HT1080 (cell line): ENCODE measurements at places on chromosomes 11 and 22. TPM values are rescaled to one million over a fixed set of nuclear protein-coding genes. Genes with fewer than 3 reads are reported as not detected.
A peak's percentile ranks its signal among the peaks of the same experiment; 100 is the strongest.

Gene ANGPTL5
- not detected in 2 replicates for total RNA-seq

Gene RIC3
- total RNA-seq, result not detected in 2 replicates

Gene SERPIND1
- total RNA-seq, result 0.37 and 0.80 TPM in 2 replicates

DNA sequence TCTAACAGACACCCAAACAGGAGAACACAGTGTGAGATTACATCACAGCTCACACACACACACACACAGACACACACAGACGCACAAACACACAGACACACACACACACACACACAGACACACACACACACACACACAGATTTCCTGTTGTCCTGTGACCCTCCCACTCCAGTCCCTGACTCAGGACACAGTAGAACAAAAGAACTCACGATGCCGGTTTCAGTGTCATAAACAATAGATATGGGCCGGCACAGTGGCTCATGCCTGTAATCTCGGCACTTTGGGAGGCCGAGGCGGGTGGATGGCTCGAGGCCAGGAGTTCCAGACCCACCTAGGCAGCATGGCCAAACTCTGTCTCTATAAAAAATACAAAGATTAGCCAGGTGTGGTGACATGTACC is 13.8 kb upstream of the KAT5 start:
- DNase-seq, result no peak

DNA sequence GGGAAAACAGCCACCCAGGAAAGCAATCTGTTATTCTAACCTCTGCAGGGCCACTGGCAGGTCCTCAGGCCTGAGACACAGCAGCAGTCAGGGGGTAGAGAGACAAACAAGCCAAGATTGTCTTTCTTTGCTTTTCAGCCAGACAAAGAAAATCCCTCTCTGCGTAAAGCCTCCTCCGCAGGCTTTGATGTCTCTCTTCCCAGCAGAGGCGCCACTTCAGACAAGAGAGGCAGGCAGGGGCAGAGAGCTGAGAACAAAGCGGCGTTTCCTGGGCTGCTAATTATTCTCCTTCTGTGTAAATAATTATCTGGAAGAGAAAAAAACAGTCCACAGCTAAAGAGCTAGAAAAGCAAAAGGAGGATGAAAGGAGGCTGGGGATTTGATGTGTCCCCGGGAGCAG is 102.7 kb upstream of the SEZ6L start:
- no peak for DNase-seq

DNA sequence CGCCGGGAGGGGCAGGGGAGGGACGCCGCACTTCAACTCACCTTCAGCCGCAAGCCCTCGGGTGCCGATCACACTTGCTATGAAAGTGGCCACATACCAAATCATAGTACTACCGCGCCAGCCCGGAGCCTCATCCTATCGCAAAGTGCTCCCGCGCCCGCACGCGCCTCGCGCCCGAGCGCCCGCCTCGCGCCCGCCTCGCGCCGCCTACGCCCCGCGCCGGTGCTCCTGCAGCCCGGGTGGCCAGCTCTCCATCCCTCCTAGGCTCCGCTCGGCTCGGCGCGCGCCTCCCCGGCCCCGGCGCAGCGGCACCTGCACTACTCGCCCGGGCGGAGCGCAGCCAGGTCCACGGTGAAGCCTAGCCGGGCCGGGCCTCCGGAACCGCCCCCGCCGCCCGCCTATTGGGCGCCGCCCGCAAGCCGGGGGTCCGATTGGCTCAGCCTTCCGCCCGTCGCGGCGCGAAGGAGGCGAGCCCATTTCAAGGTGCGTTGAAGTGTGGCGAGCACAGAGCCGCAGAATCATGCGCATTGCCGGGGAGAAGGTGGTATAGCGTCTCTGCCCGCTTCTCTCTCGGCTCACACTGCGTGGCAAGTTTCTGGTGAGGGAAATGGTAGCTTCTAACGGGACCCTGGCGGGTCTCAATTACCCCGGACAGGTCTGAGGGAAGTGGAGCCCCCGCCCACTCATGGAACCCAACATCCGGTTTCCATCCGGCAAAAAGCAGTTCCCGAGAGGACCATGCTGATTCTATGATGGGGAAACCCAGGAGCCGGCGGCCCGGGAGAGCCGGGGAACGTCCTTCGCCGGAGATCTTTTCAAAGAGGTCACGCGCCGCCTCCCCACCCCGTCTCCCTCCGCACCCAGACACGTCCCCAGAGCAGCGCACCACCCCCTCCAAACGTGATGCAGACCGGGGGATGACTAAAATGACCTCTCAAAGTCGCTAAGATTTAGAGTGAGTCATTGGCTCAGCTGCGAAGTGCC is at the start of gene IGSF9B:
IGSF9B (minus strand) TSS at position 319 of the 984 bp plus-strand sequence; CDS start at position 105, 214 bp downstream.
- DNase-seq, result peak; percentile 74

DNA sequence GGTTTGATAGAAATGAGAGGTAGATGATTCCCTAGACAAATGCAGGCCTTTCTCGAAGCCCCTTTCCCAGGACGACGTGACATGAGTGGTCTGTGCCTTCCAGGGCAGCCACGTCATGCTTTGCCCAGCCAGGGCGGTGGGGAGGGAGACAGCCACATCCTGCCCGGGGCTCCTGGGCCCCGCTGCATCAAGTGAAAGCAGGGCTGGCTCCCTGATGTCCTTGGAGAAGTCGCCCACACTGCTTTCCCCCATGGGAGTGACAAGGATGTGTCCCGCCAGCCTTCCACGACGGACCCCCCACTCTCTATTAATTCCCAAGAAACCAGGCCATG is 13.2 kb downstream of the PPARA start:
- DNase-seq, result no peak

DNA sequence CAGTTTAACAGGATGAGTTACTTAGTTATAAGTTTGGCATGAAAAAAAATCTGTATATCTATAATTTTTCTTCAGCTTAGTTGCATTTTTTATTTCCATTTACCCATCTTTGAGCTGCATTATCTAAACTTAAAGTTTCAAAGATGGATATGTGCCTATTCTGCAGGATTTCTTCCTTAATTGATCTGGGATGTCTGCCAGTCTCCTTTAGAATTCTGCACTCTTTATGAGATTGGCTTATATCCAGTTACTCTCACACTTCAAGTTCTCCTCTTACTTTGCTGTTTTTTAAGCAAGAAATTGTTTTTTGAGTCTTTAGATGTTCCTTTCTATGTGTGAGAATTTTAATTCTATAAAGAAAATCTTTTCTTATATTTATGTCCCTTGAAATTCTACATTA is 5.1 kb upstream of the PDGFD start:
- no peak for DNase-seq

GRCh38 chr11:70688142-70688541 is 289.8 kb downstream of the CTTN start:
- DNase-seq, result no peak

GRCh38 chr22:16804882-16805281 is 20.3 kb downstream of the XKR3 start:
- no peak for DNase-seq

DNA sequence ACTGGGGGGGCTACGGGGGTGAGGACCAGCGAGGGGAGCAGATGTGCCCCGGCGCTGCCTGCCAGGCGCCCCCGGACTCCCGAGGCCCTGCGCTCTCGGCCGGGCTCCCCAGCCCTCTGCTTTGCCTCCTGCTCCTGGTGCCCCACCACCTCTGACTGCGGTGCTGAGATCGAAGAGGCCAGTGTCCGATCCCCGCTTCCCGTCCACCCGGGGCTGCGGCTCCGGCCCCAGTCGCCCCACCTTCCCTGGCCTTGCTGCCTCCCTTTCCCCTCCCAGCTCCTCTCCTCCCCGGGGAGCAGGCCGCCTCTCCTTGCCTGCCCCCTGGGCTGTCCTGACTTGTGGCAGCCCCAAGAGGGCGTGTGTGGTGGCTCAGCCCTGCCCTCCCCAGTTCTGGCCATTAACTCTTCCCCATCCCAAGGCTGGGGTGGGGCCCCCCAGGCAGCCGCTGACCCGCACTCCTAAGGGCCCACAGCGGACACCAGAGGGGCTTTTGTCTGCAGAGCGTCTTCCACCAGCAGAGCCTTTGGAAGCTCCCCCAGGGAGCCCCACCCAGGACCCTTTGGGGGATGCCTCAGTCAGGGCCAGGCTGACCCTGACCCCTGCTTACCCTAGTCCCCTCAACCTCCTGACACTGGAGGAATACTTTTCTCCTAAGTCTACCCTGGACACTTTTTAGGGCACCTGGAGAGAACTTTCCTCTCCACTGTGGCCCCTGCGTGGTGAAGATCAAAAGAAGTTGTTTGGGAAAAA is 16.6 kb downstream of the RTN4RL2 start:
- DNase-seq, result no peak

DNA sequence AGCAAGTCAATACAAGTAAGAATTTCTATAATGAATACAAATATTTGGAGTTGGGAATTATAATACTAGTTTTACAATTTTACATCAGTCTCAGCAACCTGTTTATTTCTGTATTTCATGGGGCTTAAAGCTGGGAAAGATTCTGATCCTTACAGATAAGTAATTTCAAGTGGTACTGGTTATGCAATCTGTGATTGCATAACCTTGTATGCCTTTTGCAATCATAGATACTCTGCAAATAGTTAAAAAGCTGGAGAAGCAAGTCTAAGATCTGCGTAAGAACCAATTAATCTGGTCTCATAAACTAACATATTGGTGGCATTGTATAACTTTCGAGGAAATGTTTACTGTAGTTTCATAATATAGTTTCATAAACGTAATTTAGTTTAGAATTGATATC is 198.3 kb upstream of the PGR start:
- DNase-seq, result no peak

- no peak for DNase-seq
These were observed 112.4 kb downstream of the KIRREL3 start for GRCh38 chr11:126888115-126888712.

GRCh38 chr11:66346476-66347424 is 679 bp downstream of the B4GAT1 start:
- no peak for DNase-seq
